ENCODE measurements at places on chromosomes 2 and 18.

DNA sequence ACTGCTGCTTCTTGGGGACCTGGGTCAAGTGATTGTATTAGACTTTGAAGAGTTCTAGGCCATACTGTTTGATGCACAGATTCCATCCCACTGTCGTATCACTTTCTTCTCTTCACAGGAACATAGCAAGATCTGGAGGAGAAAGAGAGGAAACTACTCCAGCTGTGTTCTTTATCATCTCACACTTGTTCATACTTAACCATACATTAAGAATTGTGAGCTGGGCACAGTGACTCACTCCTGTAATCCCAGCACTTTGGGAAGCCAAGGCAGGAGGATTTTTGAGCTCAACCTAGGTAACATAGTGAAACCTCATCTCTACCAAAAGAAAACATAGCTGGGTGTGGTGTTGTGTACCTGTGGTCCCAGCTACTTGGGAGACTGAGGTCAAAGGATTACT, 111.7 kb downstream of the PARD3B start:
- no peak for DNase-seq

- DNase-seq = no peak
These were observed 16.9 kb upstream of the VPS54 start for GRCh38 chr2:64036034-64036705.

DNA sequence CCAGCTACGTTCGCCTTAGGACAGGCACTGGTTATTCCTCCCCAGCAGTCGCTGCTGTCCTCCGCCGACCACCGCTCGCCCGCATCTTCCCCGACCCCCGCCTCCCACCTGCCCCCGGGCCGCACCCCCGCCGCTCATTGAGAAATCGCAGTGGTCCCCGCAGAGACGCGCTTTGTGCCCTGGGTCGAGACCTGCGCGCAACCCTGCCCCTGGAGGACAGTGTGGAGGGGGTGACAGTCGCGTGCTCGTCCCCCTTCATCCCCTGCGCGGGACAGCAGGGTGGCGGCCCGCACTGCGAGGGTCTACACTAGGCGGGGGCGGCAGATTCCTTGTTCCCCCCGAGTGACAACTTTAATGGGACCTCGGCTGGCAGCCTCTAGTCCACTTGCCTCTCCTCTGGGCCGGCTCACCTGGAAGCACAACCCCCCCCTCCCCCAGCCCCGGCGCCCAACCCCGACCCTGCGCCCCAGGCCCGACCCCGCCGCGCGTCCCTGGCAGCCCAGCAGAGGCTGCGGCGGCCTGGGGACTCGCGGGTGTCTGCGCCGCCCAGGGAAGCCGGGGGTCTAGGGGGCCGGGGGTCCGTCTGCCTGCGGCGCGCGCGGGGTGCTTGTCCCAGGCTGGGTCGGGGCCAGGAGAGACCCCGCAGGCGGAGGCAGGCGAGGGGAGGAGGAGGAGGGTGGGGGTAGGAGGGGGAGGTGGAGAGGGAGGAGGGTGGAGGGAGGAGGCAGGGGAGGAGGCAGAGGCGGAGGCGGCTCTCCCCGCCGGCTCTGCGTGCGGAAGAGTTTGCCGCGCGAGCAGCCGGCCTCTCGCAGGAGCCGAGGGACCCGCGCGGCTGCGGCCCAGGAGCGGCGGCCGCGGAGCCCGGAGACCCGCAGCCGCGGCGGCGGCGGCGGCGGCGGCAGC, at the start of gene NPAS2:
NPAS2 (plus strand) TSS at position 770 of the 903 bp plus-strand sequence. CDS start 84,616 bp downstream, outside the sequence.
- no peak for DNase-seq

GRCh38 chr2:78540255-78540654, 485.2 kb upstream of the REG3G start:
- no peak for DNase-seq

DNA sequence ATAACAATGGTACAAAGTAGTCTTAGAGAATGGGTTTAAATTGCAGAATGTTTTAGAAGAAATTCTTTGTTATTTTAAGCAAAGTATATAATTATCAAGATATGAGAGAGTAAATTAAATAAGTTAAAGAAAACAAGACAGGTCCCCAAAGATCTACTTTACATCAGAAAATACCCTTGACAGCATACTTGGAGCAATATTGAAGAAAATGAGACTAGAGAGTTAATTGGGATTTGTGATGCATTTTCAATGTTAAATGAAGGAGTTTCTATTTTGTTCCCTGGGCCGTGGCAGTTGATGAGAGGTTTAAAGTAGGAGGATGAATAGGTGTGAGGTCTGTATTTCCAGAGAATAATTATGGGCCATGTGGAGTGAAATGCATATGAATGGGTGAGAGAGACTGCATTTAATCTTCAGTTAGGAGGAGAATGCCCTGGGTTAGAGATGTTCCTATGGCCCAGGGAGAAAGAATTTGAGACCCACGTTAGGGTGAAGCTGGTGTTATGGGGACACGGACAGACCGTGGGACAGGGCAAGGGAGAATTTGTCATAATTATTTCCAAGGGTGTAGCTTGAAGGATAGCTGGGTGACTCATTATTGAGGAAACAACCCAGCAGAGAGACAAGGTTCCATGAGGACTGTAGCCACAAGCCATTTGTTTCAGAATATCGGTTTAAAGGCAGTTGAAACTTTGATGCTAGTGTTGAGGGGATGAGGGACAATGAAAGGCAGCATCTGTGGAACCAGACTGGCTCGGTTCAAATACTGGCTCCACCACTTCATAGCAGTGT, 22.7 kb downstream of the MGAT5 start:
- no peak for DNase-seq

DNA sequence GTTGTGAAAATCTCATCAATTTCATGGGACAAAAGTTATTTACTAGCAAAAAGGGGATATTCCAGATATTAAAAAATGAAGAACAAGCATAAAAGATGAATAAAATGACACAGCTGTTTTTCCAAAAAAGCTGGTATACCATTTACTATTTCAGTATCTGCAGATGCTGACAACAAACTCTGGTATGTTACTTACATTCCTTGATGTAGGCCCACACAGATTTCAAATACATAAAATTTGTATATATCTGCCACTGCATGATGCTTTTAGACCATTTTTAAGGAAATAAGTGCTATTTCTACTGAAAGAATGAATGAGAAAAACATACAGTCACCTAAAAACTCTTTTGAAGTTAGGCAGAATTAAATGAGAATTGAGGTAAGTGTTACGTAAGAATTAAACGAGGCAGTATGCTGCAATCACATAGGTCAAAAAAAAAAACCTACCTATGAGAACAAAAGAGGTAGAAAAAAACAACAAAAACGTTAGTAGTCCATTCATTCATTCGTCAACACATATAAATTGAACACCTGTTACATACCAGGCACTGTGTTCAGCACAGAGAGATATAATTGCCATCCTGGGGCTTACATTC, 32.5 kb downstream of the ARL5A start:
- DNase-seq = no peak

GRCh38 chr18:23415515-23415914, 37.6 kb upstream of the RIOK3 start:
- no peak for DNase-seq
